Stimulated activated CD8-positive, alpha-beta memory T cell treated with anti-CD3 and anti-CD28 coated beads, Interleukin-7, amount 100 ng/mL, for 24 hours (primary cell): ENCODE measurements at places on chromosomes 13 and 19.

- DNase-seq, result no peak
These were observed 934.8 kb upstream of the SPRY2 start for GRCh38 chr13:81275666-81276258.

- DNase-seq, result peak; percentile 47
These were observed 399 bp upstream of the SPTBN4 start for GRCh38 chr19:40466219-40466984.

- DNase-seq, result no peak
These were observed 320.9 kb downstream of the DCLK1 start for GRCh38 chr13:35810321-35810720.

- no peak for DNase-seq
These were observed 6.0 kb downstream of the SSC5D start for GRCh38 chr19:55494172-55494761.

- no peak for DNase-seq
These were observed 162.6 kb downstream of the TEX29 start for GRCh38 chr13:111482806-111483620.

DNA sequence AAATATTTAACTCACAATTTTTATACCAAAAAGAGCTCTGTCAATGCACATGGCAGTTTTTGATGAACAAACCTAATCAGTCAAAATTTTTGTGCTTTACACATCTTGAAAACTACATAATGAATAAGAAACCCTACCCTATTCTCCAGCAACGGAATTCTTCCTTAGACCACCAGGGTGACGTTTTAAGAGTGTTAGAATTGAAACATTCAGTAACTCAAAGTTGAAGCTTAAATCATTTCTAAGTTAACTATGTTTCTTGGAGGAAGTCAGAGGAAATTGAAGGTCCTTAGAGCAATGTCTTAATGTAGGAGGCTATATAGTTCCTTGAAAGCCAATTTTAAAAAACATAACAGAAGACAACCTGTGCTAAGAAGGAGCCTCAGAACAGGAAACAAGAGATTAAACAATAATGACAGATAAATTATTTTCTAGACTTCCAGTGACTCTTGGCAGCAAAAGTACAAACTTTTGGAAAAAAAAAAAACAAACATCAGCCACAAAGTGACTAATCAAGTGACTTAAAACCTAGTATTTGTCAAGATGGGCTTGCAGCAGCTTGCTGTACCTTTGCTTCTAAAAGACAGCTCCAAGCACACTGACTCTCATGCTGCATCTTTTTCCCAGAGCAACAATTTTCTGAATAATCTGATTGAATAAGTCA, 6.2 kb downstream of the SPRY2 start:
- DNase-seq, result no peak

- no peak for DNase-seq
These were observed 3.7 kb upstream of the CSNK1A1L start for GRCh38 chr13:37109051-37109678.

DNA sequence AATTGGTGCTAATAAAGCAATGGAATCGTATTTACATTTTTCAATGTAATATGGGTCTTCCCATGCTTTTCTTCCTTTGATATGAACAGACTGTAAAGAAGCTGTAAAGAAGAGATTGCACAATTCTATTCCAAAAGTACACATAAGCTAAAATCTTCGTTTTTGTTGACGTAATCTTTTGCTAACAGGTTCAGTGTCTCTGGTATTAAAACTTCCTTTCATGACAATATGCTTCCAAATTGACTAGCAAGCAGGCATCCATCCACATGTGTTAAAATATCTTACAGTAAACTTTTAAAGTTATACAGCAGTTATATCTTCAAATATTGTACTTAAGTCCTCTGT, 19.3 kb upstream of the SGCG start:
- DNase-seq, result no peak

DNA sequence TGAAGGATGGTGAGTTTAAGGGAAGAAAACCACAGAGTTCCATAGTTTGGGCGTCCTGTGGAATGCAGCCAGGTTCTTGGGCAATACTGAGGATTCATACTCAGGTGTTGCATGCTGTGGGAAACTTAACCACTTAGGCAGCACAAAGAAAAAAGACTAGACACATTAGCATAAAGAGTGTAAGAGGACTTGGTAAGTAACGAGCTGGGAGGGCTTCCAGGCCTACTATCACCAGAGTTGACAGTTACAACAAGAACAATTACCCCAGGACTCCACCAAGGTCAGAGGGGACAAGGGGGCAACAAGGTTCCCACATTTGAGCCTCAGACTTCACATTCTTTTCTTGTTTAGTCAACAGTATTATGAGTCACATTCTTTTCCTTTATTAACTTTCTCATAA, 33.2 kb downstream of the KCTD12 start:
- no peak for DNase-seq

- no peak for DNase-seq
These were observed 752 bp downstream of the PDCD5 start for GRCh38 chr19:32581705-32582179.

DNA sequence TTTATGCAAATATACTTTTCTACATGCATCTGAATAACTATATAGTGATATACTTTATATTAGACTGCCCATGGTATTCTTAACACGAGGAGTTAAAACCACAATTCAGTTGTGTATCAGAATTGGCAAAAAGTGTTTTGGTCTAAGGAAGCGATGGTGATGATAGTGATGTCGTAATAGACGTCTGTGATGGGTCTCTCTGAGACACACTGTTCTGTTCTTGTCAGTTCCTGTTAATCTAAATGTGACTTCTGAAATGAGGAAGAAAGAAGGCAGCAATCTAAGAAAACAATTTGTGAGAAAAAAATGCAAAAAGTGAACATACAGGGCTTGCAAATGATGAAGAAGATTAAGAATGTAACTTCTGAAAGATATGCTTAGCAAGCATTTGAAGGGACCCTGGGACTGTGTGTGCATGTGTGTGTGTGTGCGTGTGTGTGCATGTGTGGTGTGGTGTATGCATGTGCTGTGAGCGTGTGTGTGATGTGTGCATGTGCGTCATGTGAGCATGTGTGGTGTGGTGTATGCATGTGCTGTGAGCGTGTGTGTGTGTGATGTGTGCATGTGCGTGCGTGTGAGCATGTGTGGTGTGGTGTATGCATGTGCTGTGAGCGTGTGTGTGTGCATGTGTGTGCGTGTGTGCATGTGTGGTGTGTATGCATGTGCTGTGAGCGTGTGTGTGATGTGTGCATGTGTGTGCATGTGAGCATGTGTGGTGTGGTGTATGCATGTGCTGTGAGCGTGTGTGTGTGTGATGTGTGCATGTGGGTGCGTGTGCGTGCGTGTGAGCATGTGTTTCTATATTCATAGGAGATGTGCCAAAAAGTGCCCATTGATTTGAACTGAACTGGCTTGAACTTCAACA, 131.8 kb downstream of the IRS2 start:
- DNase-seq, result no peak

- no peak for DNase-seq
These were observed 81.9 kb downstream of the FLT1 start for GRCh38 chr13:28412981-28413380.

GRCh38 chr13:113187263-113187669, 21.2 kb downstream of the PCID2 start:
- DNase-seq, result peak; percentile 47

GRCh38 chr13:95137096-95137495, 164.2 kb downstream of the ABCC4 start:
- no peak for DNase-seq

- no peak for DNase-seq
These were observed 1.1 kb upstream of the MPND start for GRCh38 chr19:4342314-4342614.

- DNase-seq, result no peak
These were observed 12.7 kb upstream of the FKRP start for GRCh38 chr19:46732966-46733689.

GRCh38 chr13:49494645-49495044, 1.1 kb upstream of the PHF11 start:
- DNase-seq, result no peak

GRCh38 chr13:65808061-65808460, 1422.1 kb downstream of the PCDH9 start:
- no peak for DNase-seq

GRCh38 chr19:52646571-52647217, 8.5 kb upstream of the ZNF83 start:
- no peak for DNase-seq

GRCh38 chr13:106753251-106753650, 185.3 kb upstream of the ARGLU1 start:
- no peak for DNase-seq

DNA sequence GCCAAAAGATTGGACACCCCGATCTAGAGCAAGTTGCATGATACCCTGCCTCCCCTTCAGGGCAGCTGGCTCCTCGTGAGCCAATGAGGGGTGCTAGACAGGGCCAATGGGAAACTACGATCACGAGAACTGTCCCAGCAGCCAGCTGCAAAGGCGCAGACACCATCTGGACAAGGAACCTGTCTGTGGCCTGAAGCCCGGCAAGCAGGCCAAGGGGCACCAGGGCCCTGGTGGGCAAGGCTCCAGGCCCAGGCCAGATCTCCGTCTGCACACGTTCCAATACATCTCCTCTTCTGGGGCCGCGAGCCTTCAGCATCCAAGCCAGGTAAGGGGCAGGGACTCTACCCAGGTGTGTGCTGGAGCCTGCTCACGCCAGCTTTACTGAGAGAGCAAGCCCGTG, 20.2 kb downstream of the MED26 start:
- no peak for DNase-seq

GRCh38 chr13:30774214-30774730, 38.9 kb downstream of the ALOX5AP start:
- DNase-seq, result no peak

DNA sequence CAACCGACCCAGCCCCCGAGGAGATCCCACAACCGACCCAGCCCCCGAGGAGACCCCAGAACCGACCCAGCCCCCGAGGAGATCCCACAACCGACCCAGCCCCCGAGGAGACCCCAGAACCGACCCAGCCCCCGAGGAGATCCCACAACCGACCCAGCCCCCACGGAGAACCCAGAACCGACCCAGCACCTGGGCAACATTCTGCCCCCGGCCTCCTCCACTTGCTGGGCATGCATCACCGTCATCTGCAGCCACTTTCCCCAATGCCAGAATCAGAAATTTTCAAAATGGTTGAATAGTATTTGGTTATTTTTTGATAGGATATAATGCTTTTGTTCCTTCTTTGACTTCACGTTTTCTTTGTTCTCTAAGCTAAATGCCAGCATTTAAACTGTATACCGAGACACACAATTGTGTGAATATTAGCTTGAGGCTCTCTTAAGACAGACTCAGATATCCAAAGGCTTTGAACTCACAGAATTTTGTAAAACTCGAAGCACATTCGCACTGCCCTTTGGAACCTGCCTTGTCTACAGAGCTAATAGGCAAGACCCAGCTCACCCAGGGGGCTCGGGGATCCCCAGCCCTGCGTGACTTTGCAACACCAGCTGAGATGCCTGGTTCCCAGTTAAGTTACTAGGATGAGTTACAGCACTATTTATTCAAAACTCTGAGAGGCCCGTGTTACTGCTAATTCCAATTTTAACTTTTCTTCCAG, 15.5 kb upstream of the RASA3 start:
- no peak for DNase-seq

DNA sequence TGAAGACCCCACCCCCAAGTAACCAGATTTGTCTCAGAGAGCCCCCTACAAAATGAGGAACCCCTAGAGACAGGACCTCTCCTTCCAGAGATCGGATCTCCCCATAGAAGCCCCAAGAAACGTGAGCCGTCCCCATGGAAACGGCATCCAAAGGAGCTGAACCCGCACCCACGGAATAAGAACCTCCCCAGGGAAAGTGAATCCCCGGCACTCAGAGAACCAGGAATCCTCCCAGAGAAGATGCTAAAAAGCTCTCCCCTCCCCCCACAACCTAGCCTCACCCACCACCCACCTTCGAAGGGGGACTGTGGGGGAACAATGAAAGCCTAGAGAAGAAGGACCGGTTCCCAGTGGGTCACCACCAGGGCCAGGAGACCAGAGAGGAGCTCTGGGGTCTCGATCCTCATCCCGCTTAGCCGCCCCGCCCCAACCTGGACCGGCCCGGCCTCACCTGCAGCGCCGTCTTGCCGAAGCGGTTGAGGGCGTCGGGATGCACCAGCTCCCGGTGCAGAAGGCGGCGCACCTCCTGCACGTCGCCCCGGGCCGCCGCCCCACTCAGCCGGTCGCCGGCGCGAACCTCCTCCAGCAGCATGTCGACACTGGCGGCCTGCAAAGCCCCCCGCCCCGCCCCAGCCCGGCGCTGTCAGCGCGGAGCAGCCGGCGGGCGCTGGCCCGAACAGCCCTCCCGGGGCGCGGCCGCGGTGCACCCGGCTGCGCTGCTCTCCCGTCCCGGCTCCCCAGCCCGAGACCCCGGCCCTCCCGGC, 535 bp downstream of the CDKN2D start:
- no peak for DNase-seq

- DNase-seq, result no peak
These were observed 162.9 kb downstream of the USP12 start for GRCh38 chr13:27008733-27009132.

DNA sequence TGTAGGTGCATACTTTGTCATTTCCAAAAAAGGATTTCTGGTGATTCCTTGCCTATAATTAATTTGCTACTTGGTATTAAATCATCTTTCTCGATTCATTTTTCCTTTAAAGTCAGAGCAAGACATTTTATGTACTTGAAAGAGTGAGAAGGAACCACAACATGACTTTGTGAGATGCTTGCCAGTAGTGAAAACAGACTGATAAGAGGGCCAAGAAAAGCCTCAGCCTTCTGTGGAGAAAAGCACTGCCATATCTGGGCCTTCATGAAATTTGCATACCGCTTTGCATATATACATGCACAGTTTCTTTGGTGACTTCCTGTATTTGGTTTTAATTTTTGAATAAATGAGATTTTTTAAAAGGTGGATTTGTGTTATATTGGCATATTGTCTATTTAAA, 128.4 kb downstream of the CDK8 start:
- DNase-seq, result no peak

DNA sequence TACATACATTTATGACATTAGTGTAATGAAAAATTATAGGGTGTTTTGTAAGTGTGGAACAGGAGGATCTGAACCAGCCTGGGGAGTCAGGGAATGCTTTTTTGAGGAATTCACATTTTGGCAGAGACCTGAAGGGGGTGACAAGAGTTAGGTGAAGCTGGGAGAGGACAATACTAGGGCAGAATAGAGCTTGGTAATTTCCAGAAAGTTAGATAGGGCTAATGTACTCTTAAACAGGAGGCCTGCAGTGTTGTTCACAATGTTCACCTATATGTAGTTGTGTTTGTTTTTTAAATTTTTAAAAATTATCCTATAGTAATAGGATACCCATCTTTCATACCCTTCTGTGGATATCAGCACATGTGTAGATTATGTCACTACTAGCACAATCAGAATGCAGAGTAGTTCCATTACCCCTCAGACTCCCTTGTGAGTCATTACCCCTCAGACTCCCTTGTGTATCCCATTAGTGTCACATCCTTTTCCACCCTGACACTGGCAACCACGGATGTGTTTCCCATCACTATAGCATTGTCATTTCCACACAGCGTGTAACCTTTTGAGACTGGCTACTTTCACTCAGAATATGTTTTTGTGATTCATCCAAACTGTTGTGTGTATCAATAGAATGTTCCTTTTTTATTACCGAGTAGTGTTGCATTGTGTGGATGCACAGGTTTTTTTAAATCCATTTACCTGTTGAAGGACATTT, 43.1 kb downstream of the PCCA start:
- DNase-seq, result no peak
